ENCODE measurements at places on chromosomes 2 and 18.

DNA sequence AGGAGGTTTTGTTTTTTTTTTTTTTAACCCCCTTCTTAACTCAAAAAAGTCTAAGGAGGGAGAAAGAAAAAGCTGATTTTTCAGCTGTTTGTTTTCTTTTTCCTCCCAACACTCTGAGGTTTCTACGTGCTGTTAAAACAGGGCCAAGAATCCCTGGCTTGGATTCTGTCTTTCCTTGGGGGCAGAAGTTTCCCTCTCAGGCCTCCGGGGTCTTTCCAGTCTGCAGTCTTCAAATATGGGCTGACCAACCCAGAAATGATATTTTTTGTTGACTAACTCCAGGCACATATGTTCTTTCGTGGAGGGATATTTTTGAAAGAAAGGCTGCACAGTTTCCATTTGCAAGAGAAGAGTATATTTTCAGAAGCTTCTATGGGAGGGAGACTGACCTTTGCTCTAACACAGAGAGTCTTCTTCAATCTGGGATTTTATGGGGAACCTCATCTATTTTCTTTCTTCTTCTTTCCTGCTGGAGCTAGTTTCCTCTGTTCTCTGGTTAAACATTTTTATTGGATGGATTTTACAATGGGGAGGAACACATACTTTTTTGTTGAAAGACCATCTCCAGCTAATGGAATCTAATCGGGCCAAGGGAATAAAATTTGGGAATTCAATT lies 93.3 kb upstream of the SPRED2 start:
- no peak for DNase-seq

DNA sequence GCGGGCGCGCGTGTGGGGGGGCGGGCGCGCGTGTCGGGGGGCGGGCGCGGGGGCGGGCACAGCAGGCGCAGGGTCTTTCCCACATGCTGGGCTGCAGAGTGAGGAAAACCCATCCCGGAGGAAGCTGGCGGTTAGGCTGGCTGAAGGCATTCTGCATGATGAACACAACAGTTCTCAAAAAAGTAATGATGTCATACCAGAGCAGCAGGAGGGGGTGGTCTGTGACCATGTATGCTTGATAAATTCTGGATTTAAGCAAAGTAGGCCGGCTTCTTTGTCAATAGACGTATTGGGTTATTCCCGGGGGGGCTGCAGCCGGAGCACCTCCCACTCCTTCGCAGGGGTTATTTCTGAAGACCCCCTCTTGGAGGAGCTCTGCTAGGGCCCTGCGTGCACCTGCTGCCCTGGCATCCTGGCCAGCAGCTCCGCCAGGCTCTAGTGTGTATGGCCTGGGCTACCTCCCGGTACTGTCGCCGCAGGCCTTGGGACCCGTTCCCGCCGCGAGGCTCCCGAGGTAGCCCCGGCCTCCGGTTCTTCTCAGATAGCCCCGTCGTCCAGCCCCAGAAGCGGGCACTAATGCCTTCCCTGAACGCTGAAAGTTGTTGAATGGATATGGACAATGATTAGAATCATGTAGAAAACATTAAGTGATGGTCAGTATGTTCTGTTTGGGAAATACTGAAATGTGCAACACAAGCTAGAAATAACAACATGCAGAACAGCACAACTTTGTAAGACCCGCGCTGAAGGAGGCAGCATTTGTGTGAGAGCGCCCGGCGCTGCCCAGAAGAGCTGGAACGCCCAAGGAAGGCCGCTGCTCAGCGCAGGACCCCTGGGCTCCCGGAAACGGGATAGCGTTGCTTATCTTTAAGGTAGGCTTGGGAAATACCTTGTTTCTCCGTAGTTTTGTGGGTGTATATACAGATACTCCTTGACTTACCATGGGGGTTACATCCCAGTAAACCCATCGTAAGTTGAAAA lies 101.4 kb upstream of the RAB6C start:
- DNase-seq, result no peak

DNA sequence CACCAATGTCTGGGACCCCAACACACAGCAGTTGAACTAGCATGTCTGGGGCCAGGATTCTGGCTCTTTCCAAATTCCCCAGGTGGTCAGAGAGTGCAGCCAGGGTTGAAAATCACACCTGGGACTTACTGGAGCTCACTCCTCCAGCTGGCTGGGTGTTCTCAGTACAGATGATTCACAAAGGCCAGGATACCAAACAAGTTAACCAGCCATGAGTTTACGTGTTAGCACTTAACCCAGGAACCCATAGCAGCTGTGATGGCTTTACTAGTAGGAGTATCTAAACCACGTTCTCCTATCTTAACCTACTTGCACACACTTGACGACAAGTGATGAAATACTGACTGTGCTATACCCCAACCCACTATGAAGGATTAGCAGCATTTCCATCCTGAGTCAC lies 222.8 kb downstream of the FBXO15 start:
- DNase-seq, result no peak

DNA sequence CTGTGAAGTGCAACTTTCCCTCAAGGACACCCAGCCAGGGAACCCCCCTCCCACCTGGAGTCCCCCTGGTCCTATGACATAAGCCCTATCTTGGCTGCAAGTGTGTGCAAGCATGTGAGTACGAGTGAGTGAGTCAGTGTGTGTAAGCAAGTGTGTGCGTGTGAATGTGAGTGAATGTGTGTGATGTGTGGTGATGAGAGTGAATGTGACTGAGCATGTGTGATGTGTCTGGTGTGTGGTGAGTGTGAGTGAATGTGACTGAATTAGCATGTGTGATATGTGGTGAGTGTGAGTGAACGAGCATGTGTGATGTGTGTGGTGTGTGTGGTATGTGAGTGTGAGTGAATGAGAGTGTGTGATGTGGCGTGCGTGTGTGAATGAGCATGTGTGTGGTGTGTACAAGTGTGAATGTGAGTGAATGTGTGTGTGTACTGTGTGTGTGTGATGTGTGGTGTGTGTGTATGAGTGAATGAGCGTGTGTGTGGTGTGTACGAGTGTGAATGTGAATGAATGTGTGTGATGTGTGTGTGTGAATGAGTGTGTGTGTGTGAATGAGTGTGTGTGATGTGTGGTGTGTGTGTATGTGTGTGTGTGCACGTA lies 68.8 kb upstream of the SMAD7 start:
- peak; percentile 15 for DNase-seq

DNA sequence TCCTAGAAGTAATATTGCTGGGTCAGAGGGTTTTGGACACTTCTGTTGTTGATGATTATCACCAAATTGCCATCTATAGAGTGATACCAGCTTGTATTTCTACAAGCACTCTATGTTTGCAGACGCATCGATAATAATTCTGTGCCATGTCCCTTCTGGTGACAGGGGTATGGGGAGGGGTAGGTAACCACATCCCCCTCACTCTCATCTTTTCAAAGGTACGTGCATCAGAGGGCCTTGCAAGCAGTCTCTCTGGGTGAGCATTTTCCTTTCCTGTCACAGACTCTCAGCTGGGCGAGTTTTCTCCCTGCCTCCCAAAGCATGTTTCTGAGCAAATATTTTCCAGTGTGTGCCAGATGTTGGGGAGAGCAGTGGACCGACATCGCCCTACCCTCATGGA lies 98.0 kb downstream of the SMAD7 start:
- DNase-seq, result no peak
